ENCODE measurements at places on chromosomes 4 and X. TPM values are rescaled to one million over a fixed set of nuclear protein-coding genes. Genes with fewer than 3 reads are reported as not detected.

- H3K27me3 ChIP-seq: no peaks in the 10 kb centered on the region
- no peaks in the 10 kb centered on the region for H3K36me3 ChIP-seq
- H3K4me1 ChIP-seq: peaks cover 18% of the 10 kb centered on the region
Observed at GRCh38 chr4:101294597-101294996, 52.7 kb downstream of the PPP3CA start.

DNA sequence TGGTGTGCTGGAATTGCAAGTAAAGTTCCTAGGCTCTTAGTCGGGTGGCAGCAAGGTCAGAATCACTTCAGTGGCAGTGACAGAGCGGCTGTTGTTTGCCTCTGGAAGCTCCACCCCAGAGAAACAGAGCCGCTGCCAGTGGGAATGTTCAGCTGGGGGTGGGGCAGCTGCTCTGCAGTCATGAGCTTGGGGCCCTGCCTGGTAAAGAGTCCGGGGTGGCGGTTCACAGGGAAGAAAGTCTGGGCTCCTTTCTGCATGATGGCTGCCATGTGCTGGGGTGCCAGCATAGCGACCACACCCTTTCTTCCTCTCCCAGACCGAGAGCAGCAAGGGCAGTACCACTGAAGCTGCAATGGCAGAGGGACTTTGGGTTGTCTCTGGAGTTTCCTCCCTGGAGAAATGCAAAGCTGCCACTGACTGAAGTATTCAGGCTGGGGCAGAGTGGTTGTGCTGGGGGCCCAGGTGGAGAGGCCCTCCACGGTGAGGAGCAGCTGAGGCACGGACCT, 108.8 kb upstream of the CENPE start:
- H3K27ac ChIP-seq: no peak overlapping the region
- no peaks in the 10 kb centered on the region for H3K4me1 ChIP-seq
- no peak for DNase-seq
- H3K4me3 ChIP-seq: no peak overlapping the region

The PABPC5 gene
- 2.8 TPM for total RNA-seq

The CSAG3 gene
- total RNA-seq: not detected

The SUPT20HL2 gene
- total RNA-seq: not detected
